ENCODE measurements at places on chromosomes 16 and 17.

- no peak for DNase-seq
These were observed 211.5 kb downstream of the MSI2 start for GRCh38 chr17:57467801-57468200.

- no peak for DNase-seq
These were observed 12.0 kb downstream of the GALK1 start for GRCh38 chr17:75752802-75753513.

DNA sequence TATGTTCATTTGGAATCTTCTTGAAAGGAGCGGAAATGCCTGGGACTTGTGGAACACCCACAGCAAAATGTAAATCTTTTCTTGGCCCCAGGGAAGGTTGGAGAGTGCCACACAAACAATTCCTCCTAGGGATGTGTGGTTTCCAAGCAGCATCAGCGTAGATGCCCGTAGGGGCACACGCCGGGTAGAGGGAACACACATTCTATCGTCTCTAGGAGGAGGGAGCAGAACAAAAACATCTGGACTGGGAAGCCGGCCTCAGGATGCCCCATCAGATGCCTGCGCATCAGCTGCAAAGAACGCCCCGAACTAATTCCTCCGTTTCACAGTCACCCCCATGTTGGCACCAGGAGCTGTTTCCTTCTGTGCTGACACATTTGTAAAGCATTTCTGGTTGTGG lies 357.9 kb upstream of the ZFHX3 start:
- no peak for DNase-seq

- DNase-seq, result no peak
These were observed 88.8 kb downstream of the LITAF start for GRCh38 chr16:11497851-11498289.

DNA sequence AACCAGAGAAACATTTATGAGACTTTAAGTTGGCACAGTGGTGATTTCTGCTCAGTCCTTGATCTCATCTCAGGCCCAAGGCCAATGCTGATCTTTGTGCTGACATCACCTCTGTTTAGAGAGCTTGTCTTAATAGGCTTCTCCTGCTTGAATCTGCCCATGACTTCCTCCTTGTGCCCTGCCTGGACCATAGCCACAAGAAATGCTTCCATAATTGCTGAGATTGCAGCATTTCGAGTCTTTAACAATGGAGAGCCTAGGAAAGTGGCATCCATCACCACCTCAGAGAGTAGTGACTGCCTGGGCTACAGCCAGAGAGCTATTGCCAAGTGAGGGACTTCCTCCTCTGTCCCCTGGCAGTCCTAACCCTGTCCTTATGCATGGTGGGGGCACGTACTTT lies 25.1 kb upstream of the MMP2 start:
- no peak for DNase-seq

GRCh38 chr16:64051824-64052223 lies 1070.0 kb downstream of the CDH11 start:
- DNase-seq, result no peak

- no peak for DNase-seq
These were observed 143.2 kb upstream of the ASIC2 start for GRCh38 chr17:33436321-33436720.

- DNase-seq, result no peak
These were observed 1.2 kb downstream of the MIF4GD start for GRCh38 chr17:75269844-75270217.

GRCh38 chr16:54040480-54040879 lies 246.1 kb downstream of the IRX3 start:
- DNase-seq, result no peak

- DNase-seq, result no peak
These were observed 46.5 kb upstream of the CLEC18A start for GRCh38 chr16:69904495-69905170.

DNA sequence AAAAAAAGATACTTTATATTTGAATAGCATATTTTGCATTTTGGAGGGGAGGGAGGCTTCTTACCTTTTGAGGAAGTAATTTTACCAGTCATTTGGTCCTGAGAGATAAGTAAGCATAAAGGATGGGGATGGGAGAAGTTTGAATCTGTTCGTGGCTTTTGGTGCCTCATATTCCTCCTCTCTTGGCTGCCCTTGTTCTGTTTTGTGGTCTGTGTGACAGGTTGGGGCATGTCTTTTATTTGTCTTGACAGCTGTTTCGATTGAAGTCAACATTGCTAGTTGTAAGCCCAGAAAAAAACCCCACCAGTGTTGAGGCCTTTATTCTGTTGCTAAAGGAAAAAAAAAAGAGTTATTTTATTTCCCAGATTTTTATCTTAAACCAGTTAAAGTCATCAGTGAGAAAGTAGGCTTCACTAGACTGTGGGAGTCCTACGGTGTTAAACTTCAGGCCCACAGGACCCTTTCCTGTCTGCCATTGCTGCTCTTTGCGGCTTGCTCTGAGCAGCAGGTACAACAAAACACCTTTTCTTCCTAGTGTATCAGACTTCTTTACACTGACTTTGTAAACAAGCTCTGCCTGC lies 11.4 kb downstream of the SLC7A6 start:
- DNase-seq, result no peak

- no peak for DNase-seq
These were observed 35.2 kb upstream of the SMIM36 start for GRCh38 chr17:55546481-55546880.

DNA sequence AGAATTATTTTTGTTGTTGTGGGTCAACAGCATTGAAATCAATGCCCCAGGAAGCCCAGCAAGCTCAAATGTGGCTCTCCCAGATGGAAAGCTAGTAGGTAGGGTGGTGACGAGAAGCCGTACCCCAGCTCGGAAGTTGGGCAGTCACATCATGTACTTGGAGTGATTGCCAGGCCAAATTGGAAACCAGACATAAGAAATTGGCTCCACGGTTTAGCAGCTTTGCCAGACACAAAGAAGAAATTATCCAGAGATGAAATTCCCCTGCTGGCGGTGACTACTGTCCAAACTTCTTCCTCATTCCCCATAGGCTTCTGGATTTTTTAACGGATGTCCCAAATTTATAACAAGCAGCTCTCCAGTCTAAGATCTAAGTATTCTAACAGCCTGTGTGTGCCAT lies 95.9 kb downstream of the OR1D5 start:
- no peak for DNase-seq

DNA sequence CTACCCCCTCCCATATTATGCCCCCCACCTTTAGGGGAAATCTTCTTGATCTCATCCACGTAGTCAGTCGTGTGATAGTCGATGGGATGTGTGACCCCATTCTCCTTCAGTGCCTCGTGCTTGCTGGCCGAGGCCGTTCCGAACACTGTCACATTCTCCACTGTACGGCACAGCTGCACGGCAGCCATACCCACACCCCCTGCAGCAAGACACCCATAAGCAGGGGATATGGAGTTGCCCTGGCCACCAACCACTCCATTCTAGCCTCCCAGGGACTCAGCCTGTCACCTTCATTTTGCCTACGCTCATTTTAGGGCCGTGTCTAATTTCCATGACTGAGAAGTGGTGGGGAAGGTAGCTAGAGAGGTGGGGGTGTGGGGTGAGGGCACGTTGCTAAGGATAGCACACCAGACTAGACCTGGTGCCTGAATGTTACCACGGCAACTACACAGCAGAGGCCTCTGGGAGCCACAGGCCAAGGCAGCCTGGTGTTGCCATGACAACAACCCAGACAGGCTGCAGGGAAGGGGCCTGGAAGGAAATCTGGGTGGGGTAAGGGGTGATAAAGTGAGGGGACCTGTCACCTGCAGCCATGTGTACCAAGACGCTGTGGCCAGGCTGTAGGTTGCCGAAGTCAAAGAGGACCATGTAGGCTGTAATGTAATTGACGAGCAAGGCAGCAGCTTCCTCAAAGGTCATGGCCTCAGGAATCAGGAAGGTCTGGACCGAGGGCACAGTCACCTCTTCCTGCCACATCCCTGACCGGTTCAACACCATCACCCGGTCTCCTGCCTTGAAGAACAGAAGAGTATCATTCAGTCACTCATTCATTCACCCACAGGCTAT lies 4.0 kb downstream of the VAT1 start:
- DNase-seq, result no peak

DNA sequence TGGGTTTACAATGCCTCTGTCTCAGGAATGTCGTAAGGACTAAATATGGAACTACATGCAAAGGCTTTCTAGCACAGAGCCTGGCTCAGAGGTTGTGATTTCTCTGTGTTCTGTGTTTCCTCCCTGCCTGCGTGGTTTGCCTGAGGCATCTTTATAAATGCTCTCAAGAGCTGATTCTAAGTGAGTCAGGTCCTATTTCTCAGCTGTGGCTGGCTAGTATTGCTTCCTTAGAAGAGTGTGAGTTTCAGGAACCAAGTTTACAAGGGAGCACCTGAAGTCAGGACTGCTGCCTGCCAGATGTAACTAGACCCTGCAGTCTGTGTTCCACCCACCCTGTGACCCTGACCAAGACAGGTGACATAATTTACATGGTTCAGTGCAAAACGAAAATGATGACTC lies 8.0 kb upstream of the CCL1 start:
- no peak for DNase-seq

DNA sequence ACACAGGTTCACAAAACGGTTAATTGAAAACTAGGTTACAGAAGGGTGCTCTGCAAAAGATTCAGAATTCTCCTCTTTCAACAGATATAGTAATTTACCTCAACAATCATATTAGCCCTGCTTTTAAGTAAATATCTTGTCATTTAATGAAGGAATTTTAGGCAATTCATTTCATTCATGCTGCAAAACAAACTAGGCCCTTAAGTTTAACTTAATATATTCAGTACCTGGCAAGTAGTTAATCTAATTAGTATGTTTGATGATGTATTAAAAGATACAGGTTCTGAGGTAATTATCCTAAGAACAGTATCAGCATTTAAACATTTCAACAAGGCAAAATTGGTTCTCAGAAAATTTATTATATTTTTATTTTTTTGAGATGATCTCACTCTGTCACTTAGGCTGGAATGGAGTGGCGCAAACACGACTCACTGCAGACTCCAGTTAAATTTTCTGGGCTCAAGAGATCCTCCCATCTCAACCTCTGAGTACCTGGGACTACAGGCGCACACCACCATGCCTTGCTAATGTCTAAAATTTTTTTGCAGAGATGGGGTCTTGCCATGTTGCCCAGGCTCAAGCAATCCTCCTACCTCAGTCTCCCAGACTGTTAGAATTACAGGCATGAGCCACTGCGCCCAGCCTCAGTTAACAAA lies 44.9 kb downstream of the SMURF2 start:
- no peak for DNase-seq

GRCh38 chr17:60253048-60253447 lies 103.3 kb downstream of the CA4 start:
- DNase-seq, result no peak

GRCh38 chr17:71764505-71764904 lies 356.3 kb upstream of the SOX9 start:
- DNase-seq, result no peak

DNA sequence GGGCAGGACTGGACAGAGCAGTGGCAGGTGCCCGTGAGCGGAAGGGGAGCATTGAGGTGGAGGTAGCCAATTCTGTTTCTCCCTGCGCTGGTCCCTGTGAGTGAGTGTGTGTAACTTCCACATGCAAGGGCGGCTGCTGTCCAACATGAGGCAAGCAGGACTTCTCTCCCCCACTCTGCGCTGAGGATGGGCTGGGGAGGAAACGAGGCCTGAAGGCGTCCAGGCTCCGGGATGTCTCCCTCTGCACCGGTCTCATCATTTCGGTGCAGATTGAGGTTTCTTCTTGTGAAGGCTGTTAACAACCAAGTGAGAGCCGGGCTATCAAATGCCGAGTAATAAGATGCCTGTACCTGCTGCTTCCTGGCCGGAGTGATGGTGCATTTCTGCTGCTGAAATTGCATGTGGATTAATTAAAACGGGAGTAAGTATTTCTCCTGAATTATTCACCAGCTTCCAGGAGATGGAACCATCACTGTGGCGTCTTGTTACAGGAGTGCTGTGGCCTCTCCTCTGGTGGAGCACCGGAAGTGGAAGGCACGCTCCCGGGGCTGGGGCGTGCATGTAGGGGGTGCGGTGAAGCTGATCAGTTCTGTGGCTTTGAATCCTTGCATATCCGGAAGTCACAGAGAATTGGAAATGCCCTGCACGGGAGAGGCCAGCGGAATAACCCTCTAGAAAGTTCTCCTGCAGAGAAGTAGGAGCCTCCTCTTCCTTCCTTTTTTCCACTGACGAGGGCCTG lies 41.7 kb upstream of the MGAT5B start:
- DNase-seq, result no peak

DNA sequence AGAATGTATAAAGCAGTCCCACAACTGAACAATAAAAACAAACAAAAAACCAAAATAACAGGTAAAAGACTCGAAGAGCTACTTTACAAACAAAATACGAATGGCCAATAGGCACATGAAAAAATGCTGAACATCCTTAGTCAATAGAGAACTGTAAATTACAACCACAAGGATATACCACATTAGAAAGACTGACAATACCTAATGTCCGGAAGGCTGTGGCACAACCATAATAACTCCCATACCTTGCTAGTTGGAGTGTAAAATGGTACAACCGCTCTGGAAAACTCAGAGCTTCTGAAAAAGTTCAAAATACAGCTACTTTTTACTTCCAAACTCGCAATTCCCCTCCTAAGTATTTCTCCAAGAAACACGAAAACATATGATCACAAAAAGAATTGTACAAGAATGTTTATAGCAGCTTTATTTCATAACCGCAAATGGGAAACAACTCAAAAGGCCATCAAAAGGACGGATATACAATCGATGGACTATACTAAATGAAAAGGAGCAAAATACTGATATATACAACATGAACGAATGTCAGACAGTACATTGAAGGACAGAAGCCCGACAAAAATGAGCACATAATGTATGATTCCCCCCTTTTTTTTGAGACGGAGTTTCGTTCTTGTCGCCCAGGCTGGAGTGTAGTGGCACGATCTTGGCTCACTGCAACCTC lies 2.3 kb downstream of the TP53 start:
- DNase-seq, result no peak

Measured in activated CD4-positive, CD25-positive, alpha-beta regulatory T cell treated with anti-CD3 and anti-CD28 coated beads, Interleukin-2, amount 50 U/mL, for 16 hours (primary cell).